Neuronal stem cell (in vitro differentiated cells): ENCODE measurements at places on chromosomes 6 and 20.

DNA sequence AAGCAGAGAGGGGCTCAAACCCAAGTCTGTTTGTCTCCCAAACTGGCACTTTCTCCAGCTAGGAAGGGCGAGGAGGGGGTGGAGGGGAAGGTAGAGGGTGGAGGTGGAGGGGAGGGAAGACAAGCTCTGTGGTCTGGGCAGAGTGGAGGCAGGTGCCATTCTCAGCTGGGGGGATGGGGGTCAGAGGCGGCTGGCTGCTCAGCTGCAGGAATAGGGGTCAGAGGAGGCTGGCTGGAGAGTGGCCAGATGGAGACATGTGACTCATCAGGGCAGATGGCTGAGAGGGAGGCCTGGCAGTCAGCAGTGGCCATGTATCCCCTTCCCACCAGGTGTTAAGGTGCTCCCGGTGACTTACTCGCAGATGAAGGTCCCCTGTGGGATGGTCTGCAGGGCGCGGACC lies 3.5 kb upstream of the SLC44A4 start:
- no peak for DNase-seq

- no peak for DNase-seq
Observed at GRCh38 chr6:79034865-79035264, 43.2 kb downstream of the PHIP start.

DNA sequence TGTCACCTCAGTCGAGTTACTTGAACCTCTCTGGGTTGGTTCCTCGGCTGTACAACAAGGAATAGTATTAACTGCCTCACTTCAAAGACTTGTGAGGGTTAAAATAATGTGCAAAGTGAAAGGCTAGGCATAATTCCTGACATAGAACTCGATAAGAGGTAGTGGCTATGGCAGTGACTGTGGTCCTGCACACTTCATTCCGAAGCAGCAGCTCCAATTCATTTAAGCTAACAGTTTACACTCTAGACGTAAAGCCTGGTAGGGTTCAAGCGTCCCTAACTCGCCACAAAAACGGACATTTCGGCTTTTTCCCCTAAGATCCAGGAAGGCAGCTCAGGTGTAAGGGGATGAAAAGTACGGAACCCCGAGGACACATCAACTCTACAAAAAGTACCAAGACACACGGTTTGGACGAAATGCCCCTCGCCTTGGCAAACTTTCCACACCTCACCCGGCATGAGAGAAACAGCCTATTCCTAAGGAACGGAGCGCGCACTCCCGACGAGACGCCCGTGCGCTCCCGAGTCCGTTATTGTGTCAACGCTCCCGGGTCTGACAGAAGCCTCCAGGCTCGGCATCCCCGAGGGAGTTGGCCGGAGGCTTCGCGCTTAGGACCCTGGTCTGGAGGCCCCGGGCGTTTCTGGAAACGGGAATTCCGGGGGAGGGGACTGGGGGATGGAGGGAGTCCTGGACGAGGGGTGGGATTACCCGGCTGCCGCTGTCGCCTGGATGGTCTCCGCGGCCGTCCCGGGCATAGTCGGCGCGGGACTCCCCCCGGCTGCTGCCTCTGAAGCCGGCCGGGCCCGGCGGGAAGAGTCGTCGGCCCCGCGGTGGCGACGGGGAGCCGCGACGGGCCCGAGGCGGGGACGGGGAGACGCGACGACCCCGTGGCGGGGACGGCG lies 937 bp downstream of the ZNF318 start:
- peak; percentile 62 for DNase-seq

DNA sequence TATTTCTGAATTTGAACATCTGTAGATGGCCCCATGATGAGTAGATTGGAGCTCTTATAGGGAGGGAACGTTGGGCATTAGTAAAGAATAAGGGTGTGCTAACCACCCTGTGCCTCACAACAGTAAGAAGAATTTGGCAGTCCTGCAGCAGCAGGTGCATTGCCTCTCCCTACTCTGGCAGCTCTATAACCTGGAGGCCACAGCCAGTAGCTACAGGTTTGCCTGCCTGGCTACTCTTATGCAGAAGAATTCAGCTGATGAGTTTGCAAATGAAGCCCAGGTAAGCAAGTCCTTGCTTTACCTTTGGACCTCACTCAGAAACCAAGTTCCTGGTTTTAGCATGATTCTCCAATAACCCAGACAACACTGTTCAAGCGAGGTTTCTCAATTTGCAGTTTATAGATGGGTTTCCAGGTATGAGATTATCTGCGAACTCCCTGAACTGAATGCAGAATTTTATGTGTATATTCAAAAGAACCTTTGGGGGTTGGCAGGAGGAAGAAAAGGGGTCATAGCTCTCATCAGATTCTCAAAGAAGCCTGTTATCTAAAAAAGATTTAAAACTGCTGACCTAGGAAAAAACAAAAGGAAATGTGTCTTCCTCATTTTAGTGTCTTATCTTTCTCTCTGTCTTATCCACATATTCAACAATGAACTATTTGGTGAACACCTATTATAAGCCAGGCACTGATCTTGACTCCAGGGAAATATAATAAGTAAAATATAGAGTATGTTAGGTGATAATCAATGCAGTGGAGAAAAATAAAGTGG lies 18.9 kb downstream of the TREML1 start:
- no peak for DNase-seq

DNA sequence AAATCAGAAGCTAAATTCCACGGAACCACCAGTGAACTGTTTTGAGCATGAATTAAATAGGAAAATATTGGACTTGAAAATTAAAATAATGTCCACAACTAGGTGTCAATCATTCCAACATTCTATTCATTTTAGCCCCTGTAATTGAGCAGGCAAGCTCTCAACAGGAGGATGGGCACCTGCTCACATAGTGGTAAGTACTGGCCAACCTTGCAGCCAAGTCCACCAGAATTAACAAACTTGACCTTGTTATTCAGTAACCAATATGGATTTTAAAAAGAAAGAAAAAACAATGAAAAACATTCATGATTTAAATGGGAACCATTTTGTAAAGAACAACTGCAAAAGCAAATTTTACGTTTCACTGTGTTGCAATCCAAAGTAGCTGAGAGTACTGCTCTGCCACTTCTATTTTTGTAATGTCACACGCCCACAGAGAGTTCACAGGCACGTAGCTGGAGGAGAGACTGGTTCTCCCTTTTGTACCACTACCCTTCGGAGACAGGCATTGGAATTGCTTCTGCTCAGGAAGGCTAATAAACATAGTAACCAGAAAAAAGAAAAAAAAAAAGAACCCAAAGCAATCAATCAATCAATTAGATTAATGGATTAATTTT lies 75.2 kb upstream of the F13A1 start:
- DNase-seq, result no peak
